Activated naive CD4-positive, alpha-beta T cell treated with anti-CD3 and anti-CD28 coated beads for 36 hours (primary cell): ENCODE measurements at places on chromosomes 16 and 17. TPM values are rescaled to one million over a fixed set of nuclear protein-coding genes. Genes with fewer than 3 reads are reported as not detected.
A peak's percentile ranks its signal among the peaks of the same experiment; 100 is the strongest.

SLFN12 gene
- 5.6 TPM for total RNA-seq

DNA sequence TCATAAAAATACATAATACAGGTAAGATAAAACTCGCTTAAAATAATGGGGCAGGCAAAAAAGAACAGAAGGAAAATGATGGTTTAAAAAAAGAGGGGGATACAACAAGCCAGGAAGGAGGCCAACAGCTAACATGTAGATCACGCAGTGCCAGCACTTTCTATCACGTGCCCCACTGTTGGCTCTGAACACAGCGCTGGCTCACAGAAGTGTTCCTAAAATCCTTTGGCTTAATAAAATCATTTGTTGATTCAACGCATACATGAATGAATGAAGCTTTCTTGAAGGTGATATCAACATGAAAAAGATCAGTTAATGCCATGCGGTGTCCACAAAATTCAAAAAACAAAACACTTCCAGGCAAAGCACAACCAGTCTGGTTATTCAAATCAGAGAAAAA lies 8.5 kb downstream of the ITGAE start:
- DNase-seq, result no peak

DNA sequence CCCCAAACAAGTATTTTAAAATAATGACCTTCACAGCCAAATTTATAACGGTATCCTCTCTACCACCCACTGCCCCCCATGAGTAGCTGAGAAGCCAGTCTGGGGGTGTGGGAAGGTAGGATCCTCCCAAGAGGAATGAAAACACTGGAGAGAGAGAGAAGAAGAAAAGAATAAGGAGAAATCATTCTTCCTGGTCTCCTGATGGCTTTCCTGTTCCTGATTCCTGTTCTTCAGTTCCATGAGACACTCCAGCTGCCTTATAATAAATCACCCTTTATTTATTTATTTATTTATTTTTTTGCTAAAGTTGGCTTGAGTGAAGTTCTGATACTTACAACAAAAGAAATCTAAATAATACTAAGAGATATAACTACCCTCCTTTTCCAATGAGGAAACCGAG lies 56.4 kb upstream of the FAM20A start:
- no peak for DNase-seq

DNA sequence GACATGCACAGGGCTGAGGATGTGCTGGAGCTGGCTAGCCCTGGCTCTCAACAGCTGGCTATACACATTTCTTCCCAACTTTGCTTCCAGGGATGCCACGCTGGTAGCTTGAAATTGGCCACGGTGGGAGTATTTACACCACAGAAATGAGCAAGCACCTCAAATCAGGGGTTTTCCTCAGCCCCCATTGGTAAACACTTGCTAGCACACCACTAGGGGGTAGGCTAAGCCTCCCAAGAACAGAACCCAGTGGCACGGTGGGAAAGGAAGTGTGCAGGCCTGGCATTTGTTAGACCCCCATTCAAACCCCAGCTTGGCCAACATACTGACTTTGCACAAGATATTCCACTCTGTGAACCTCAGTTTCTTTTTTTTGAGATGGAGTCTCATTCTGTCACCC lies 12.9 kb downstream of the DRC3 start:
- DNase-seq, result no peak

DNA sequence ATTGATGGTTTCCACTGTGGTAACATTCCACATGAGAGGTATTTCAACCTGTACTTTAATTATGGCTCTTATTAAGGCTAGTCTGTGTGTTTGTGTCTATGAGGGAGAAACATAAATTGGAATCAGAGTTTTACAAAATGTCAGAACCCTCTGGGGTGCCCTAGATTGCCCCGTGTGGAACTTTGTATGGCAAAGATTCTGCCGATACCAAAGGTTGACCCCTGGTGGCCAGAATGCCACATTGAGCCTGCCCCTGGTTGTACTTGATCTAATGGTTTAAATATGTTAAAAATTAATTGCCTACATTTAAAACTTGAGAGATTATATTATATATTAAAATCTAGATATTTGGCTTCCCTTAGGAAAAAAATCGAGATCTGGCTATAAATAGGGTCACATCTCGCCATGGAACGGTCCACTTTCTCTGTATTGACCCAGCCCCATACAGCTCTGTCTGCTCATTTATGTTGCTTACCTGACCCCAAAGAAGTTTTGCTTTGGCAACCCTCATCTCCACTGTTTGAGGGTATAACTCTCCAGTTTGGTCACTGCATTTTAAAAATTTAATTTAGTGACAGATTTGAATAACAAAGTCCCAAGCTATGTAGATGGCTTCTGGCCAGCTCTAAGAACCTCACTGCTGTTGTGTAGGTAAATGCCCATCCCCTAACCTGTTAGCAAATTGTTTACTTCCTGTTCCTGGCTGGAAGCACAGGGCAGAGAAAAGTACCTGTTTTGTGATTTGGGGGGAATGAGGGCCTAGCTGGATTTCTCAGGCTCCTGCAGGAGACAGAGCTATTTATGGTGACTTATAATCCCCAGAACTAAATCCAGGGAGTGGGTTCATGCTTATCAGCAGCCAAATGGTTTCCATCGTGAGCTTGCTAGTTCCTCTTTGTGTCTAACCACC lies 95.0 kb downstream of the PLCG2 start:
- peak; percentile 83 for DNase-seq

DNA sequence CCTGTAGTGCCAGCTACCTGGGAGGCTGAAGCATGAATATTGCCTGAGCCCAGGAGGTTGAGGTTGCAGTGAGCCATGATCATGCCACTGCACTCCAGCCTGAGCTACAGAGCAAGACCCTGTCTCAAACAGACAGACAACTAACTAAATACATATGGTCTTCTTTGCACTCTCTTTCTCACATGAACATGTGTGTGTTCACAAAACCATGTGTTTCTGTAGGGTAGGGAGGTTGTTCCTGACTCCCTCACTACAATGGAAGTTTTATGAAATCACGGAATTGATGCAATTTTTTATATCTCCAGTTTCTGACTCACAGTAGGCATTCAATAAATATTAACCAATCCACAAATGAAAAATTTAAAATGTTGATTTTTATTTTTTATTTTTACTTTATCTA lies 48.5 kb downstream of the ABHD15 start:
- no peak for DNase-seq

MAFG gene
- 13.5 TPM for total RNA-seq

- no peak for DNase-seq
Measured at GRCh38 chr16:23306199-23307100, 4.3 kb downstream of the SCNN1B start.

GRCh38 chr17:33940769-33941370 lies 314.2 kb upstream of the CCL2 start:
- DNase-seq, result no peak

SEPTIN1 gene
- total RNA-seq, result 133 TPM

DNA sequence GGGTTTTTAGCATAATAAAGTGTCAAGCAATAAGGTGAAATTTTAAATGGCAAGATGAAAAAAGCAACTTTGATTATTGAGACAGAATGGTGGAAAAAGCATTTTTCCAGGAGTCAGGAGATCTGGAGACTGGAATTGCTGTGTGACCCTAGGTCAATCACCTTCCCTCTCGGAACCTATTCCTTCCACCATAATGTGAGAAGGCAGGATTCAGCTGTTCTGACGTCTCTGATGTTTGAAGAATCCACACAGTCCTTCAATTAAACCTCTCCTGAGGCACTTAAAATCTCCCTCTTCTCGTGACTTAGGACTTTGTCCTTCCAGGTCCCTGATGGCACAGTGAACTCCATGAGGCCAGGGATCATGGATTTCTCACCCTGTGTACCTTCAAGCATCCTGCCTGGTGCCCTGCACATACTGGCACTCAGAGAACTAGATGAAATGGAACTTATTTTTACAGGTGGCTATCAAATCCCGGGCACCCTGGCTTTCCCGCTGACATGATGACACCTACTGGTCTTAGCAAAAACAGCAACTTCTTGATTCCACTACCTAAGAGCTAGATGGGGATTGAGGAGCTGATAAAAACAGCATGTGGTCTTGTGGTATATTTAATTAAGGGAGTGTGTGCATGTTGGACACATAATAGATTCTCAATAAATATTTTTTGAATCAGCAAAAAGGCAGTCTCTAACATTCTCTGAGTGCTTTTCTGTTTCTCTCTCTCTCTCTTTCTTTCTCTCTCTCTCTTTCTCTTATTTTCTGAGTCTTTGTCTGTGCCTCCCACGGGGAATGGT lies 2.3 kb upstream of the CCDC182 start:
- DNase-seq, result peak; percentile 52

GRCh38 chr17:14748036-14748710 lies 447.3 kb downstream of the HS3ST3B1 start:
- peak; percentile 7 for DNase-seq

GRCh38 chr17:11506635-11507034 lies 91.6 kb upstream of the DNAH9 start:
- DNase-seq, result peak; percentile 12

GPR142 gene
- total RNA-seq, result not detected

DNA sequence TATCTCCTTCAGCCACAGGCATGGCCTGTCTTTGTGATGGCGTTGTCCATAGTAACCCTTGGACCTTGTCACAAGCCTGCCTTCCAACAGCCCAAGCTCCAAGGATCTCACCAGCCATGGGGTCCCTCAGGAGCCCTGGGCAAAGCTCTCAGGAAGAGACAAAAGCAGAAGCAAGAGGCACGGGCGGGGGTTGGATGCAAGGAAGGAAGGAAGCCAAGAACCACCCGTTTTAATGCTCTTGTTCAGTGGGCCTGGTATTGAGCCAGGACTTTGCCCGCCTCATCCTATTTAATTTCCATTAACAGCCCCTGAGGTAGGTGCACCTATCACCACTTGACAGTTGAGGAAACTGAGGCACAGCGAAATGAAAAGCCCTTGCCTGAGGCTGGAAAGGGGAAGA lies 32.3 kb upstream of the GOSR2 start:
- no peak for DNase-seq

SDR42E1 gene
- total RNA-seq, result 4.2 TPM

- peak; percentile 85 for DNase-seq
Measured at GRCh38 chr16:9134739-9135138, 43.3 kb downstream of the HAPSTR1 start.

- no peak for DNase-seq
Measured at GRCh38 chr16:89569506-89570341, 5.8 kb upstream of the CPNE7 start.

PSME3IP1 gene
- total RNA-seq, result 110 TPM

PRDM7 gene
- total RNA-seq, result not detected

GRCh38 chr16:89556750-89557689 lies 3.5 kb upstream of the RPL13 start:
- peak; percentile 92 for DNase-seq

DNA sequence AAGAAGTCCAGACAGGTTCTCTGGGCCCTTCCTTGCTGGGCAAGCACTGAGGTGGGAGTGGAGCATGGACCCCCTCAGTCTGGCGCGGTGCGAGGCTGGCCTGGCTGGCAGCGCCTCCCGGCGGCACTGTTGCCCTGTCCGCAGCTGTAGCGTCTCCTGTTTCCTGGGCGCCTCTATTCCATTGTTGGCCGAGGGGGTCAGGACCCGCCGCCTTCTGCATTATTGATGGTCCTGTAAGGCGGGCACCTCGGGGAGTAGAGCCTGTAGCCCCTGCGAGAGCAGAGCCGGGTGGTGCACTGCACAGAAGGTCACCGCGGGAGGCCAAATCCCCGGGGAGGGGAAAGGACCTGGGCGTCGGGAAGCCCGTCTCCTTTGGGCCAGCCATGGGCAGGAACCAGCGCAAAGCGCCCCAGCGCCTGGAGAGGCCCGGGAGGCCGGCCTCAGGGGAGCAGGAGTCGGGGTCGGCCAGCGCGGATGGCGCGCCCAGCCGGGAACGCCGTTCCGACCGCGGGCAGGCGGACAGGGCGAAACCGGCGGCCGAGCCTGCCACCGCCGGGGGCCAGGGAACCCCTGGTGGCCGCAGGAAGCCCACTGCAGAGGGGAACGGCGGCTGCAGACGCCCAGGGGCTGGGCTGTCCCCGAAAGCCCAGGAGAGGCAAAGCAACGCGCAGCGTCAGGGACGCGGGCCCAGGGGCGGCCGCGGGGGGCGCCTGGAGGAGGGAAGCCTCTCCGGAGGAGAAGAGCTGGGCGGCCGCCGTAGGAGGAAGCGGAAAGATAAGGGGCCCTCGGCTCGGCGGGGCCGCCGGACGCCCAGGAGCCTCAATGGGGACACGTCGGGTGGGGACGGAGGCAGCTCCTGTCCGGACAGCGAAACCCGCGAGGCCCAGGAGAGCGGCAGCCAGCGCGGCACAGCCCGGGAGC lies at the start of gene MYO15B:
Gene MYO15B, plus strand, starts transcription at position 126 of the 921 bp plus-strand sequence. Its CDS starts 258 bp downstream, at position 384.
- peak; percentile 68 for DNase-seq

- DNase-seq, result no peak
Measured at GRCh38 chr16:85459529-85460251, 153.4 kb upstream of the GSE1 start.

CX3CL1 gene
- not detected for total RNA-seq

DNA sequence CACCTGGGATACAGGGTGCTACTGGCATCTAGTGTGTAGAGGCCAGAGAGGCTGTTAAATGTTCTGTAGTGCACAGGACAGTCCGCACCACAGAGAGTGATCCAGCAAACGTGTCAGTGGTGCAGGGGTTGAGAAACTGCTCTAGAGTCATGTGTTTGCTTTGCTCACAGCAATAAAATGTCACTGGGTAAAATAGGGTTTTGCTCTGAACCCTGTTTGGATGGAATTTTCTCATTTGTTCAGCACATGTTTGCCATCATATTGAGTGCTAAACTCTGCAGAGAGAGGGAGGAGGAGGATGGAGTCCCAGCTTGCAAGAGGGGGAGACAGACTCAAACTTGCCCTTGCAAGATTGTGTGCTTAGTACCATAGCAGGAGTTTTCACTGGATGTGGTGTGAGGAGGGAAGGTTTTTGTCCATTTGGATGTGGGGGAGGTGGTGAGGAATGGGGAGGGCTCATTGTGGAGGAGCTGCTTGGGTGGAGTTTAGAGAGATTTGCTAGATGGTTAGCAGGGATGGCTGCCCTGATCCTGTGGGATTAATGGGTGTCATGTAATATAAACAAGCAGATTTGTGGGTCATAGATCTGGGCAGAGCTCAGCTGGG lies 11.8 kb downstream of the PLCG2 start:
- no peak for DNase-seq

GRCh38 chr17:73022694-73023093 lies 69.8 kb downstream of the SLC39A11 start:
- DNase-seq, result no peak

CFAP97D1 gene
- not detected for total RNA-seq
